ENCODE measurements at places on chromosomes 16 and 17. TPM values are rescaled to one million over a fixed set of nuclear protein-coding genes. Genes with fewer than 3 reads are reported as not detected.

The GRAP gene
- total RNA-seq: 85.5 TPM

The LITAFD gene
- not detected for total RNA-seq

The GCGR gene
- not detected for total RNA-seq

The HYDIN gene
- not detected for total RNA-seq

The CCDC200 gene
- not detected for total RNA-seq

The IRF8 gene
- 30.3 TPM for total RNA-seq

DNA sequence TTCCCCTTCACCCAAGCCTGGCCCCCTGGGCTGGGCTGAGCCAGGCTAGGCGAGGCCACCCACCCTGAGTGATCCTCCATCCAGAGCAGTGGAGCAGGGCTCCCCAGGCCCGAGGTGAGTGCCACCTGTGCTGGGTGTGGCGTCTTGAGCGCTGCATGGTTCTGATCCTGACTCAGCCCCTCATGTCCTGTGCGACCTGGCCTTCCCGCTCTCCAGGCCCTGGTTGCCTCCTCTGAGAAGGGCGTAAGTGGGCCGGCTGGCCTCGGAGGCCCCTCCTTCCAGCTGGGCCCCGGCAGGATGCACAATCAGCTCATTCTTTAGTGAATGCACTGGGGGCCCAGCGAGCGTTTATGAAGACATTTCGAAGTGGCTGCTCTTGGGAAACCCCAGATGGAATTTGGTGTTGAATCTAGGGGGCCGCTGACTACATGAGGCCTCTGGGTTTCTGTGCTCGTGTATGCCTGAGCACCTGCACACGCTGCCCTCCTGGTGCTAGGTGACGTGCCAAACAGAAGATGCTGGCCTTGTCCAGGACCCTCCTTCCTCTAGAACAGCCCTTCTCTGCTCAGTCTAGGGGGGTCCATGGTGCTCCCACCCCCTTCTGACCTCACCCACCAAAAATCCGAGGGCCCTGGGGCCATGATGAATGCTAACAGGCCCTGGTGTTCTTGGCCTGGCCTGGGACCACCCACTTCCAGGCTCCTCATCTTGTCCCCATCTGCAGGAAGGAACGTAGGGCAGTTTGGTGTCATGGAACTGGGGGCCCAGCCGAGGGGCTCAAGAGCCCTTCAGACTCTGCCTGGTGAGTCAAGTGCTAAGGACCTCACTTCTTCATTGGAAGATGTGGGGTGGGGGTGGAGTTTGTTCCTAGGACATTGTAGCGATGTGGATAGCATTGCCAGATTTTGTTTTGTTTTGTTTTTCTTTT lies 3.6 kb upstream of the TMEM92 start:
- no peaks in the 10 kb centered on the region for H3K27me3 ChIP-seq
- no peak overlapping the region for H3K4me3 ChIP-seq
- DNase-seq: no peak
- H3K36me3 ChIP-seq: no peaks in the 10 kb centered on the region

GRCh38 chr17:32020943-32021614 lies 13.9 kb downstream of the LRRC37B start:
- H3K27me3 ChIP-seq: no peaks in the 10 kb centered on the region
- H3K27ac ChIP-seq: no peak overlapping the region
- no peak for DNase-seq
- no peaks in the 10 kb centered on the region for H3K4me1 ChIP-seq
- no peak overlapping the region for H3K4me3 ChIP-seq
- no peaks in the 10 kb centered on the region for H3K36me3 ChIP-seq

DNA sequence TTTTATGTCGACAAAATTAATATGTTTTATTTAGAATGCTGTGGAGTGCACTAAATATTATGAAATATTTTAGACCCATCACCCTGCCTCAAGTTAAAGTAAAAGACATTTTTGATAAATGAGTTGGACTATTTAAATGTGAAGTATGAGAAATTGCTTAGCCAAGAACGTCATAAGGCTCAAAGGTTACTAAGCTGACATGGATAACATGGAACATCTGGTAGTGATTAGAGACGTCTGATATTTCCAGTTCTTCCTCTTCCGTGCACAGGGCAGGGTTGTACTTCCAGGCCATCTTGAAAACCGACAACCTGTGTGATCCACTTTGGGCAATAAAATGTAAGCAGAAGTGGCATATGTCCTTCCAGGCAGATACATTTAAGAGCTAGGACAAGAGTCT lies 7.2 kb upstream of the CCL8 start:
- H3K4me1 ChIP-seq: no peaks in the 10 kb centered on the region
- DNase-seq: no peak
- no peaks in the 10 kb centered on the region for H3K36me3 ChIP-seq
- no peaks in the 10 kb centered on the region for H3K27me3 ChIP-seq

GRCh38 chr16:1642148-1642547 lies 30.0 kb downstream of the CRAMP1 start:
- no peak overlapping the region for H3K4me3 ChIP-seq
- H3K4me1 ChIP-seq: peaks cover 8% of the 10 kb centered on the region
- no peak for DNase-seq
- H3K27me3 ChIP-seq: no peaks in the 10 kb centered on the region

- no peak overlapping the region for H3K4me3 ChIP-seq
- no peaks in the 10 kb centered on the region for H3K4me1 ChIP-seq
- H3K36me3 ChIP-seq: no peaks in the 10 kb centered on the region
- DNase-seq: no peak
- no peaks in the 10 kb centered on the region for H3K27me3 ChIP-seq
- H3K27ac ChIP-seq: no peak overlapping the region
Observed at GRCh38 chr16:64121473-64121872, 1000.4 kb downstream of the CDH11 start.

- peaks cover 4% of the 10 kb centered on the region for H3K4me1 ChIP-seq
- no peak overlapping the region for H3K4me3 ChIP-seq
- no peaks in the 10 kb centered on the region for H3K36me3 ChIP-seq
- peaks cover 15% of the 10 kb centered on the region for H3K27me3 ChIP-seq
Observed at GRCh38 chr17:38579934-38580333, 25.8 kb downstream of the SRCIN1 start.

- peaks cover 10% of the 10 kb centered on the region for H3K4me1 ChIP-seq
- no peak overlapping the region for H3K4me3 ChIP-seq
- peaks cover 19% of the 10 kb centered on the region for H3K36me3 ChIP-seq
- H3K27me3 ChIP-seq: no peaks in the 10 kb centered on the region
- H3K27ac ChIP-seq: no peak overlapping the region
Observed at GRCh38 chr16:50671644-50672260, 9.4 kb downstream of the SNX20 start.

DNA sequence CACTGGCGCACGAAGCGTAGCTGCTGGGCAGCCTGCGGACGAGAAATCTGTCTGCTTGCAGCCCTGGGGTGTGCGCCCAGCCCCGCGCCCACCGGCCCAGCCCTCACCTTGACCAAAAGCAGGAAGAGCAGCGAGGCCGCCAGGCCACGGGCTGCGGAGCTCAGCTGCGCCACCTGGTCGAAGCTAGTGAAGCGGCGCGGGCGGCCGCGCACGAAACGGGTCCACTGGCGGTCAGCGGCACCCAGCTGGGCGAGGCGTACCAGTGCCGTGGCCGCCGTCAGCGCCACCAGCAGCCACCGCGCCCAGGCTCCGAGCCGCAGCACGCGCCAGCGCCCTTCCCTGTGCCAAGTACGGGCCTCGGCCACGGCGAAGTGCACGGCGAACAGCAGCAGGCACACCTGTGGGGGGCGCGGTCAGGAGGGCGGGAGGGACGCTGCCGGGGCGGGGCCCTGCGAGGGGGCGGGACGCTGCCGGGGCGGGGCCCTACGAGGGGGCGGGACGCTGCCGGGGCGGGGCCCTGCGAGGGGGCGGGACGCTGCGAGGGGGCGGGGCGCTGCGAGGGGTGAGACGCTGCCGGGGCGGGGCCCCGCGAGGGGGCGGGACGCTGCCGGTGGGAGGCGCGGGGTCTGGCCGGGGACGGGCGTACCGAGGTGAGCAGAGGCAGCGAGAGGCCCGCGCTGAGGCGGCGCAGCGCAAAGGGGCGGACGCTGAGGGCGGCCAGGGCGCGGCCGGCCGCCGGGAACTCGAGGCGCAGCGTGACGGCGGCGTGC lies 43.2 kb downstream of the TSC2 start:
- H3K4me3 ChIP-seq: no peak overlapping the region
- H3K36me3 ChIP-seq: no peaks in the 10 kb centered on the region
- no peaks in the 10 kb centered on the region for H3K4me1 ChIP-seq

- no peaks in the 10 kb centered on the region for H3K4me1 ChIP-seq
- no peaks in the 10 kb centered on the region for H3K27me3 ChIP-seq
- H3K36me3 ChIP-seq: no peaks in the 10 kb centered on the region
- DNase-seq: no peak
- no peak within 1 kb of the TSS for H3K27ac ChIP-seq
- no peak within 1 kb of the TSS for H3K4me3 ChIP-seq
Observed at GRCh38 chr17:70074956-70075355, at the start of gene KCNJ16. KCNJ16 (plus strand) TSS chr17:70075225; CDS start chr17:70132088, 56,863 bp downstream.

- H3K4me3 ChIP-seq: no peak overlapping the region
- DNase-seq: no peak
- no peaks in the 10 kb centered on the region for H3K36me3 ChIP-seq
- no peaks in the 10 kb centered on the region for H3K4me1 ChIP-seq
- no peak overlapping the region for H3K27ac ChIP-seq
Observed at GRCh38 chr17:73654241-73654640, 10.0 kb upstream of the SDK2 start.

- H3K27ac ChIP-seq: no peak overlapping the region
- no peaks in the 10 kb centered on the region for H3K27me3 ChIP-seq
- no peak for DNase-seq
Observed at GRCh38 chr16:15509593-15510535, 75.5 kb downstream of the BMERB1 start.

DNA sequence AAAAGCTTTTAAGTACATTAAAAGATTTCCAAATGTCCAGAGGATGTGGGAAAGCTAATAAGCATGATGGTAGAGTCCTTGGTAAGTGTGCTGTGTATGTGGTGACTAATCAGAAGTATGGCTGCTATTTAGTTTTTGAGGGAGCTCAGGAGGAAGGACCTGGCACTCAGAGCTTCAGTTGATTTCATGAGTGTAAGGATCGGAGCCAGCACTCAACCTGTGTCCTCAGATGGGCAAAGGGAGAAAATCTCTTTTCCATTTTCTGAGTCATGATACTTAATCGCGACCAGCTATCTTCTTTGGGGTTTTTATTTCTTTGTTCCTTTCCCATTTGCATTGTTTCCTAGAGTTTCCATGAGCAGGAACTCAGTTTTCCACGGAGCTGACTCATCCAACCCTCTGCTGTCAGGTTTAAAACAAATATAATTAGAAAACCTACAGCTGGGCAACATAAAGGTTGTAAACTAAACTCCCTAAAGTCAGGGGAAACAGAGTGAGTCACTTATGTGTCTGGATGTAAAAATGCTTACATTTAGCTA lies 125.4 kb downstream of the MAP2K6 start:
- H3K4me3 ChIP-seq: no peak overlapping the region
- DNase-seq: no peak
- H3K36me3 ChIP-seq: peaks cover 56% of the 10 kb centered on the region

GRCh38 chr16:79296491-79296890 lies 304.0 kb downstream of the MAF start:
- DNase-seq: peak; percentile 21
- H3K4me3 ChIP-seq: no peak overlapping the region
- peaks cover 4% of the 10 kb centered on the region for H3K4me1 ChIP-seq
- H3K27me3 ChIP-seq: no peaks in the 10 kb centered on the region

DNA sequence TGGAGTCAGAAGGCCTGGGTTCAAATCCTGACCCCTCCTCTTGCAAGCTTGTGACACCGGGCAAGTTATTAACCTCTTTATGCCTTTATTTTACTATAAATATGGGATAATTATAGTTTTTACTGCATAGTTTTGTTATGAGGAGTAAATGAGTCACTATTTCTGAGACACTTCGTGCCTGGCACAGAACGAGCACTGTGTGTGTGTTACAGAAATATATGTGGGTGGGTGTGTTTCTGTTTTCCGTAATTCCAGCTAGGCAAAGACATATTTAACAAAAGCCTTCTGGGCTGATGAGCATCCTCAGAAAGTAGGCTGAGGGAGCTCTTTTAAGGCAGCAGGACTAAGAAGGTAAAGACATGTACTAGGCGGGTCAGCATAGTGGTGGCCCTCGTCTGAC lies 417.9 kb downstream of the MAF start:
- H3K27ac ChIP-seq: no peak overlapping the region
- H3K4me3 ChIP-seq: no peak overlapping the region
- no peak for DNase-seq
- no peaks in the 10 kb centered on the region for H3K4me1 ChIP-seq
- H3K36me3 ChIP-seq: no peaks in the 10 kb centered on the region
- H3K27me3 ChIP-seq: no peaks in the 10 kb centered on the region

DNA sequence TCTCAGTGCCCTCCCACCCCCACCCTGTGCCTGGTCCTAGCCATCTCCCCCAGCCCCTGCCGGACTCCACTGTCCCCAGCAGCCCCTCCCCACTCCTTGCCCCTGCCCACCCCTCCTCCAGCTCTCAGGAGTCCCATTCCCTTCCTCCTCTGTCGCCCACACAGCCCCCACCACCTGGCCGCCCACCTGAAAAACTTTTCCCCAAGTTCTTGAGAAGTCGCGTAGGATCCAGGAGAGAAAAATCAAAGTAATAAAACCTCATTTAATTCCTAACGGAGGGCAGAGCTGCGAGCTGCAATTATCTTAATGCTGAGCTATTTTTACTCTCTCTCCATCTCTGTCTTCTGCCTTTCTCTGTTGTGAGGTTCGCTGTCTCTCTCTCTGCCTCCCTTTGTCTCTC lies 2.4 kb upstream of the PPP1R1B start:
- no peaks in the 10 kb centered on the region for H3K36me3 ChIP-seq
- peaks cover 17% of the 10 kb centered on the region for H3K4me1 ChIP-seq
- H3K4me3 ChIP-seq: no peak overlapping the region
- H3K27ac ChIP-seq: no peak overlapping the region

DNA sequence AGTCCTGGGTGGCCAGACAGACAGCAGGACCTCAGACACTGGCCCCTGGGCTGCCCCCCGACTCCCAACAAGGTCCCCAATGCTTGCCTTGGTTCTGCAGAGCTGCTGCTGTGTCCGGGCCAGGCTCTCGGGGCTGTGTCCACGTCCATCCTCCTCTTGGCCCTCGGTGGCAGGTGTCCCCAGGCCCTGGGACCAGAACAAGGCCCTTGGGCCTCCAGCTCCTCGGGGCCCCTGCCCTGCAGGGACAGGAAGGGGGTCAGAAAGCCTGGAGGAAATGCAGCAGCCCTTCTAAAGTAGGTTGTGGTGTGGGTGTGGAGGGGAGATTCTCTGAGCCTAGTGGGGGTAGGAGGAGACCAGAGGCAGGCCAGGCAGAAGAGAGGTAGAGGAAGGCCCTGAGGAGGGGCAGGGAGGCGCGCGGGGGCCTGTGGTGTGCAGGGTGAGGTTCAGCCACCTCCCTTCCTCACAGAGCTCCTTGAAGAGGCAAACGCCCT lies 2.5 kb upstream of the AXIN1 start:
- H3K27me3 ChIP-seq: no peaks in the 10 kb centered on the region
- H3K27ac ChIP-seq: peak overlapping the region; percentile 55
- peaks cover 52% of the 10 kb centered on the region for H3K4me1 ChIP-seq
- peak overlapping the region; percentile 44 for H3K4me3 ChIP-seq
- H3K36me3 ChIP-seq: no peaks in the 10 kb centered on the region

- no peak overlapping the region for H3K27ac ChIP-seq
- H3K36me3 ChIP-seq: no peaks in the 10 kb centered on the region
- H3K4me1 ChIP-seq: peaks cover 4% of the 10 kb centered on the region
- H3K4me3 ChIP-seq: no peak overlapping the region
- no peaks in the 10 kb centered on the region for H3K27me3 ChIP-seq
- DNase-seq: no peak
Observed at GRCh38 chr16:87325423-87325858, 8.2 kb upstream of the C16orf95 start.

All from naive thymus-derived CD4-positive, alpha-beta T cell (primary cell).